ENCODE measurements at places on chromosomes 5 and 9.

DNA sequence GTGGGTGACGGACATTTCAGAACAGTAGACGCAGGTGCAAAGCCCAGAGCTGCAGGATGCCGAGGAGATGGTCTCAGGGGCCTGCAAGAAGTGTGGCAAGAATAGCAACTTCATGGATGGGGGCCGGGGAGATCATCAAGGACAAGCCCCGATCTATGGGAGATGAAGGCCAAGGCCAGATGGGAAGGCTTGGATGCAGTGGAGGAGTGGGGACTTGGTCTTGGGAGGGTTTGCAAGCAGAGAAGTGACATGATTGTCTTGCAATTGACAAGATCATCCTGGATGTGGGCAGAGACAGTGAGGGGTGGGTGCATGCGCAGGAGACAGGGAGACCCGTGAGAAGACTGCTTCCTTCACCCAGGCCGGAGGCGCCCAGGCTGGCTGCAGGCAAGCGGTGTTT lies 198.1 kb downstream of the CDK5RAP2 start:
- DNase-seq: no peak

- no peak for DNase-seq
Observed at GRCh38 chr9:112349008-112349333, 15.6 kb upstream of the PTBP3 start.

- no peak for DNase-seq
Observed at GRCh38 chr5:151155775-151156506, 1.6 kb downstream of the ANXA6 start.

- no peak for DNase-seq
Observed at GRCh38 chr5:6393596-6394194, 15.3 kb upstream of the MED10 start.

DNA sequence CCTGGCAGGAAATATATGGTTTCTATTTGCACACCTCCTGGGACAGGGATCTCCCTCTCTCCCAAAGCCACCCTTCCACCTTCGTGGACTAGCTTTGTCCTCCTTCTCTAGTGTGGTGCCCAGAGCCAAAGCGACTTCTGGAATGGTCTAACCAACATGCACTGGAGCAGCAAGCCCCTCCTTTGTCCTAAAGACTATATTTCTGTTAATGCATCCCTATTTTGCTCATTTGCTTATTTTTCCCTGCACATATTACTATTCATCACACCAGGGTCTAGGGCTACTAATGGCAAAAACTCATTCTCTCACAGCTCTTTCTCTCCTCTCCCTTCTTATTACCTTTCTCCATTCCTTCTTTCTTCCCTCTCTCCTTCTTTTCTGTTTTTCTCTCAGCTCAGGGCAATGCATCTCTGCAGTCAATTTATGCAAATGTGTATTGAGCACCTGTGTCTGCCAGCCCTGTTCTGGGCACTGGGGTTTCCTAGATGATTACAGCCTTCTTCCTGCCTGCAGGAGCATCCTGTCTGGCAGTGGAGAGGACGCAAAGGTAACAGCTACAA lies 2.8 kb upstream of the NEURL1B start:
- no peak for DNase-seq

DNA sequence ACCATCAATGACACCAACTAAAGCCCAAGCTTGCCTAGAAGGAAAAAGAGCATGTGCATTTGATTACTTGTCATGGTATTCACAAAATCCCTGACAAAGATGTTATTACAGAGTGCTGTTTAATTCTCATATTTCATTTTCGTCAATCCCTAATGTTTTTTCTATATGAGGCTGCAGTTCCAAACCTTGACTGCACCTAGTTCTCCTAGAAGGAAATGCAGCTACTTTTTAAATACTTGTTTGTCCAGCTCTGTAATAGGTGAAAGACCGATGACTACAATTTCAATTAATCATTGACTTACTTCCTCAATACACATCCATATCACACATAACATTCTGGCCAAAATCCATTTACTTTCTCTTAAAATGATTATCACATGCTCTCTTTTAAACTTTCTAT lies 28.1 kb downstream of the CEMIP2 start:
- DNase-seq: no peak

DNA sequence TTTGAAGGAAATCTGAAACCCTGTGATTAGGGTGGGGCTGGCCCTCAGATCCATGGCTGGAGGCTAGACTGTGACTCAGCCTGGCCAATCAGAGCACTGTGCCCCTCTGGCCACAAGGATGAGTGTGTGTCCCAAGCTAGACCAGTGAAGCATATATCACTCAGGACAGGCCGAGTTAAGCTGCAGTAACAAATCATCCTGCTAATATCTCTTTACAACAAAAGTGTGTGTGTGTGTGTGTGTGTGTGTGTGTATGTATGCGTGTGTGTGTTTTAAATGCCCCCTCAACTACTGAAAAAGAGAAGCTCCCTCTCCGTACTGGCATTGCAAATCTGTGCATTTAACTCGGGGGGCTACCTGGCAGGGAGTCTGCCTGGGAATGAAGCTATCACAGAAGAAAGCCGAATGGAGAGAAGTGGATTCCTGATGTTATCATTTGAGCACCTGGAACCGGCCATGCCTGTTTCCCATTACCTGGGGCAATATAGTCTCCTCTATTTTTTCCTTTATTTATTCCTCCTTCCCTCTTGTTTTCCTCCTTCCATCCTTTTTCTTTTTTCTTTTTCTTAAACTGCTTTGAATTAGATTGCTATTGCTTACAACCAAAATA lies 25.6 kb downstream of the STC2 start:
- DNase-seq: no peak

DNA sequence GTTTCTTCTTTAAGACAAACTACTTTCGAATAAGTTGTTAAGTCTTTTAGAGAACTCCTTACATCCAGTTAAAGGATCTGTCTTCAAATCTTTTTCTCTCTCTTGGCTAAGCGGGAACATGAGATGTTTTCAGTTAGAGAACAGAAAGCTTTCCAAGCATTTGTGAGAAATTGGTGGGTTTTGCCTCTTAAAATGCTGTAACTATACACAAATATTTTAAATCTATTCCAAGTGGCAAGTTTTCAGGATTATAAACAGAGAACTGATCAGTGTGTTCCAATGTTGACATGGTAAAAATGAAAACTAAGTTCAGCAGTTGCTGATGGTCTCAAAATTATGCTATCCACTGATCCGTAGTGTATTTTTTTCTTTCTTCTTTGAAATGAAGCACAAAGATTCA lies 100.4 kb downstream of the EBF1 start:
- DNase-seq: no peak

GRCh38 chr5:9951865-9952516 lies 297.7 kb downstream of the ATPSCKMT start:
- DNase-seq: no peak

DNA sequence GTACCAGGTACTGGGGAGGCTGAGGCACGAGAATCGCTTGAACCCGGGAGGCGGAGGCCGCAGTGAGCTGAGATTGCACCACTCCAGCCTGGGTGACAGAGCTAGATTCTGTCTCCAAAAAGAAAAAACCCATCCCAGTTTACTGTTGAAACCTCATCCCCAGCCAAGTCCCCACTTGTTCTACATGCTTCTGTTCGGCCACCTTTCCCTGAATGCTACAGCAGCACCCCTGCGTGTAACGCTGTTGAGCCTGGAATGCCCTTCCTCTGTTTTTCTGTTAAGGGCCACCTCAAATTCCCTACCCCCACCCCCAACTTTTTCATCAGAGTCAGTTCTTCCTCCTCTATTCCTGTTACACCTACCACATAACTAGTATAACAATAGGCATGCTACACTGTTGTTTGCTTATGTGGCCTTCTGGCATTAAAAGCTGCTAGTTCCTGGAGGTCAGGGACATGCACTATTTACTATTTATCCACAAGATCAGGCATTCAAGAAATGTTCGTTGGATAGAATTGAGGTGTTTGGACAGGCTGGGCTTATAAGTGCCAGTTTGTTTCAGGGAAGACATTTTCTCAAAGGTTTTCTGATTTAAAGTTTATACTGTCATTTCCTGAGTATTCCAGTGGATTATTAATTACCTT lies 47.1 kb upstream of the C5orf47 start:
- no peak for DNase-seq

- no peak for DNase-seq
Observed at GRCh38 chr5:126543660-126544059, 51.4 kb downstream of the ALDH7A1 start.

DNA sequence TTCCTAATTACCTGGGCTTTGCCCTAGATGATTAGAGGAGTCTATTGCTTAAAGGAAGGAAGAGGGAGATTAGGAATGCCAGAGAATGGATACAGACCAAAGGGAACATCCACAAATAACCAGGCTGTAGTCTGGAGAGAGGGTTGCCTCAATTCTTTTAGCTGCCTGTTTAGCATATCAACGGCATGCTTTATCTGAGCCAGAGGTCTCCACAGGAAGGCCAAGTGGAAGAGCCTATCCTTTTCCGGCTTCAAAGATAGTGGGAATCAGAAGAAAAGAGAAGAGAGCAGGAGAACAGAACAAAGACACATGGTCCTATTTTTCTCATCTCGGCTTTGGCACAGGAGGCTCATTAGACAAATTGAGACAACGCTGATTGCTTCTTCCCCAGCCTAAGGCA lies 142.4 kb downstream of the NMUR2 start:
- DNase-seq: no peak

Data from stimulated activated CD4-positive, alpha-beta T cell treated with anti-CD3 and anti-CD28 coated beads, Interleukin-15, amount 100 ng/mL, for 1 hour (primary cell).